ENCODE measurements at places on chromosomes 12 and 14.
A peak's percentile ranks its signal among the peaks of the same experiment; 100 is the strongest.

DNA sequence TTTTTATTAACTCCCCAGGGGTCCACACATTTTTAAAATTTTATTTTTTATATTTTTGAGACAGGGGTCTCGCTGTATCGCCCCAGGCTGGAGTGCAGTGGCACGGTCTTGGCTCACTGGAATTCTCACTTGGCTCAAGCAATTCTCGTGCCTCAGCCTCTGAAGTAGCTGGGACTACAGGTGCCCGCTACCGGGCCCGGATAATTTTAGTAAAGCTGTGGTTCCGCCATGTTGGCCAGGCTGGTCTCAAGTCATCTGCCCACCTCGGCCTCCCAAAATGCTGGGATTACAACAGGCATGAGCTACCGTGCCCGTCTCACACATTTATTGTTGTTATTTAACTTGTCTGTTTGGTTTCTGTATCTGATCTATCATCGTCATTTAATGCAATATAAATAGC is 307.4 kb downstream of the TMTC2 start:
- DNase-seq, result no peak

DNA sequence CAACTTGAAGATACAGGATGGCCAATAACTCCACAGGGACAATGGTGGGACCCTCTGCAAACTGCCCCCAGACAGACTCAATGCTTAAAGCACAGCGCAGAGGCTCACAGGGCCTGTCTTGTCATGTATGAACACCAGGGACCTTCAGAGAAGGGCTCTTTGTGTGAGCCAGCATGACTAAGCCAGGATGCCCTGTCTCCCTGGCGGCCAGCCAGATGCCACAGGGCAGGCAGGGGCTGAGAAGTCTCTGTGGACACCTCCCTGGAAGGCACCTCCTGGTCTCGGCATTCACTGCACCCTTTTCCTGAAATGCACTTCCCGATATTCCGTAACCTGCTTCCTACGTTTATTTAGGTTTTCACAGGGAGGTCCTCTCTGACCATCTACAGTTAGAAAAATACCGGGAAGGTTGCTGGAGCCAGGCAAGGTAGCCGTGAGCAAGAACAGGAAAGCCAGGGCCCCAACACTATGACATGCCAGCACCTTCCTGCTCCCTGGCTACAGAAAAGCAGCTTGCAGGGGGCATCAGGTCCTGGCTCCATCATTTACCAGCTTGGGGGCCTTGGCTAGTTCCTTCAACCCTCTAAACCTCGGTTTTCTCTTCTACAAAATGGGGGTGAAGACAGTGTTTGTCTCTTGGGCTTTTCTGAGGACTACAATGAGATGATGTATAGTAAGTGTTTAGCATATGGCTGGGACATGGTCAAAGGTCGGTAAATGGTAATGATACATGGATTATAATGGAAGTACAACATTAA is 65.0 kb downstream of the PITPNM2 start:
- DNase-seq, result no peak

GRCh38 chr14:74524076-74524811 is 30.7 kb downstream of the ISCA2 start:
- DNase-seq, result no peak

DNA sequence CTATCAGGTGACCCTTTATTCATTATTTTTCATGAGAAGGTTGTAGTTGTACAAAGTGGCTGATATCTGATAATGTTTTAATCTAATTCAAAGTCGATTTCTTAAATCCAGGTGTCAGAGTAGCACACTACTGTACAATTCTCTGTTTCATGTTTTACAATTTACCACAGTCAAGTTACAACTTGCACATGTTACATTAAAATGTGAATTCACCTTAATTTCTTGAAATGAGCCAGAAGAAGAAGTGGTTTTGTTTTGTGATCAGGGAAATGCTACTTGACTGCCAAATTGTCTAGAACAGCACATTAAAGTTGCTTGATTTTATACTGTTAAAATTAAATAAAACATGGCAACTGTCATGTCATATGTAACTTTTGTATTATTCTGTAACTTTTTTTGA is 23.2 kb downstream of the LRRK2 start:
- no peak for DNase-seq

GRCh38 chr14:37508503-37508902 is 86.5 kb downstream of the FOXA1 start:
- no peak for DNase-seq

- peak; percentile 54 for DNase-seq
These were observed 15.8 kb downstream of the DIP2B start for GRCh38 chr12:50520416-50521207.

DNA sequence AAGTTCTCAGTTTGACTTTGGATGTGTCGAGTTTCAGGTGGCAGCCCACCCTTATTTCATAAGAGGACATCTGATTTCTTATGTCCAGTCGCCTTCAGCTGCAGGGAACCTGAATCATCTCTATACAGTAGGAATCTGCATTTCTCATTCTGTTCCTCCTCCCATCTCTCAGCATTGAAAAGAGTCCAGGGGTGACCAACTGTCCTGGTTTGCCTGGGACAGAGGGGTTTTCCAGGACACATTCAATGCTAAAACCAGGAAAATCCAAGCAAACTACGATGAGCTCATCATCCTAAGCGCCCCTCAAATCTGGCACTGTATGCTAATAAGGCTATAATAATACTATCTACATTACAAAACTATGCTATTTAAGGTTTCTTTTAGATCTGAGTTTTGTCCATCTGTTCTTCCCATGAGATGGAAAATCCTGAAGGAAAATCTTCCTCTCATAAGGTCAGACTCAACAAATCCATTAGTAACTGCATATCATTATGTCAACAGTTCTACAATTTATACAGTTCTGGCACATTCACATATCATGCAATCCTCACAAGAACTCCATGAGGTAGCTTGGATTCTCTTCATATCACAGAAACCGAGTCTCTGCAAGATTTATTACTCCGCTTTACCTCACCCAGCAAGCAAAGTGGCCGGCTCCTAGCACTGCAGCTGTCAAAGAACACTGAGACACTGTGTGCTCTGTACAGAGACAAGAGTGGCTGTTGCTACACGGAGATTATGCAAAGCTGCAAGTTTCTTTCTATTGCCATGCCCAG is 15.6 kb upstream of the CALM1 start:
- DNase-seq, result no peak

GRCh38 chr12:107144990-107145389 is 51.6 kb upstream of the CRY1 start:
- DNase-seq, result no peak

GRCh38 chr12:6367969-6368892 is 7.1 kb downstream of the SCNN1A start:
- peak; percentile 83 for DNase-seq

- no peak for DNase-seq
These were observed 103.6 kb upstream of the CCDC91 start for GRCh38 chr12:28086521-28087155.

GRCh38 chr14:89331398-89331797 is 85.6 kb downstream of the FOXN3 start:
- DNase-seq, result no peak

- no peak for DNase-seq
These were observed 513.4 kb upstream of the FLRT2 start for GRCh38 chr14:85016496-85016895.

DNA sequence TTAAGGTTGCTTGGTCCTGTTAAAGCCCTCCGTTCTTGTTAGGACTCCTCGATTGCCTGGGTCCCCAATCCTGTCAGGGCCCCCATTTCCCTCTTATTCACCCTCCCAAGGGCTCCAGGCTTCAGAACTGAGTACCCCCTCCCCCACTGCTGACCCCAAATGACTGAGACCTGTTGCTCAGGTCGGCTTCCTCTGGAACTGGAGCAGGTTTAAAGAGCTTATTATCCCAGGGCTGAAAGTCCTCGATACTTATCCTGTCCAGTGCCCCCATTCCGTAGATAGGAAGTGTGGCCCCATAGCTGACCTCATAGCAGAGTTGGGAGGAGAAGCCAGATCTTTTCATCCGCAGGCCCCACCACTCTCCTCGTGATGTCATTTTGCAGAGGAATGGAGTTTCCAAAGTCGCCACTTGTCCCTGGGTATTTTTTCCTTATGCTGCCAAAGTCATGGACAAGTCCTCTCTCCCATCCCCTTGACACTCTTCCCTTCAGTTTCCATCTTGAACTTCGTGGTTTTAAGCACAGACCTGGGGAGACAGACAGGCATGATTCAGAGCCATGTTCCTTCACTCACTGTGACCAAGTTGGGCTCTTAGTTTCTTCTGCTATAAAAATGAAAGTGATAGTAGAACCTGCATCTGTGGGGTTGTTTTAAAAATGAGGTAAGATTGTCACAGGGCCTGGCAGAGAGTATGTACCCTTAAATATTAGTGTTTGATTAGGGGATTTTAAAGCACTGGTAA is 1.2 kb downstream of the USP30 start:
- peak; percentile 88 for DNase-seq

GRCh38 chr12:98421316-98421715 is 94.1 kb upstream of the TMPO start:
- DNase-seq, result no peak

- peak; percentile 56 for DNase-seq
These were observed 101.9 kb upstream of the SFSWAP start for GRCh38 chr12:131608740-131609690.

DNA sequence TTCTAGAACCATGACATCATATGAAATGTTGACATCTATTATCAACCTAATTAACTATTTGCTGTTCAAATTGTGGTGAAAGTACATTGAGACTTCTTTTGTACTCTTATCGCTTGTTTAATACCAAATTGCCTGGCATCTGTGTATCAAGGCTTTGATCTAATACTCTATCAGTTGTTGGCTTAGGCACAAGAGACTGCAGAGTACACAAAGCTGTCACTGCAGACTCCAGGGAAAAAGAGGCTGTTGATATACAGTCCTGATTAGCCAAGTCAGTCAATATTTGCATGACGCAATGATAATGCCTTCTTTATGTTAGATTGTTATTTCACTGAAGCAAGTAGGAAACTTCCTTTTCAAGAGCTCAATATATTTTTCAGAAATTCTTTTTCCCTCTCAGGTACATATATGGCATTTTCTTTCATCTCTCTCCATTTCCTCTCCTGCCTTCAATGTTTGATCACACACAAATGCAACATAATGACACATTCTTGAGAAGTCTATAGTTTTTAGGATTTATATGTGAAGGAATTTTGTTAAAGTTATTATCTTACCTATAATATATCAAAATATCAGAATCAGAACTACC is 32.3 kb upstream of the PTCSC3 start:
- DNase-seq, result no peak

- DNase-seq, result peak; percentile 36
These were observed 175.8 kb downstream of the FOXN3 start for GRCh38 chr14:89241257-89241656.

DNA sequence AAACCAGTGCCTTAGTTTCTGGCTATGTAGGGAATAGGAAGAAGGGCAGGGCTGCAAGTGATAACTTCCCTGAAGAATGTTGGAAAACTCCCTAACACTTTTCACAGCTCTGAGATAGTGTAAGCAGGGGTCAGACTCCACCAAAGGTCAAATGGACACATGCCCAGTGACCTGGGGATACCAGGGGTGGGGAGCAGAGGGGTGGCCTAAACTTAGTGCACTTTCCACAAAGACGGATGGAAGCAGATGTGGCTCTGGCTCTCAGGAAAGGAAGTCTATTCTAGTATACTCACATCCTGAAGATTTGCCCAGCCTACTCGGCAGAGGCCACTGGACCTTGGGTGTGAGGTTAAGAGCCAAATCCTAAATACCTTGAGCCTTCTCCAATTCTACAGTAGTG is 285.8 kb downstream of the NUAK1 start:
- no peak for DNase-seq

GRCh38 chr12:646442-647384 is 16.5 kb downstream of the NINJ2 start:
- no peak for DNase-seq

DNA sequence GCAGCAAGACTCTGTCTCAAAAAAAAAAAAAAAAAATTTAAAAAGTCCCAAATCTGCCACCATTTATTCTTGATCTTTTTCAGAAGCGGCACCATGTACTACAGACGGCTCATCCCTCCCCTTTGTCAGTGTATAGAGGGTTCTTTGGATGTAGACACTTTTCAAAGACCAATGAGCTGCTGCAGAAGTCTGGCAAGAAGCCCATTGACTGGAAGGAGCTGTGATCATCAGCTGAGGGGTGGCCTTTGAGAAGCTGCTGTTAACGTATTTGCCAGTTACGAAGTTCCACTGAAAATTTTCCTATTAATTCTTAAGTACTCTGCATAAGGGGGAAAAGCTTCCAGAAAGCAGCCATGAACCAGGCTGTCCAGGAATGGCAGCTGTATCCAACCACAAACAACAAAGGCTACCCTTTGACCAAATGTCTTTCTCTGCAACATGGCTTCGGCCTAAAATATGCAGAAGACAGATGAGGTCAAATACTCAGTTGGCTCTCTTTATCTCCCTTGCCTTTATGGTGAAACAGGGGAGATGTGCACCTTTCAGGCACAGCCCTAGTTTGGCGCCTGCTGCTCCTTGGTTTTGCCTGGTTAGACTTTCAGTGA is 6.5 kb upstream of the ACACB start:
- DNase-seq, result no peak

GRCh38 chr12:59636945-59637691 is 41.3 kb downstream of the SLC16A7 start:
- DNase-seq, result no peak

DNA sequence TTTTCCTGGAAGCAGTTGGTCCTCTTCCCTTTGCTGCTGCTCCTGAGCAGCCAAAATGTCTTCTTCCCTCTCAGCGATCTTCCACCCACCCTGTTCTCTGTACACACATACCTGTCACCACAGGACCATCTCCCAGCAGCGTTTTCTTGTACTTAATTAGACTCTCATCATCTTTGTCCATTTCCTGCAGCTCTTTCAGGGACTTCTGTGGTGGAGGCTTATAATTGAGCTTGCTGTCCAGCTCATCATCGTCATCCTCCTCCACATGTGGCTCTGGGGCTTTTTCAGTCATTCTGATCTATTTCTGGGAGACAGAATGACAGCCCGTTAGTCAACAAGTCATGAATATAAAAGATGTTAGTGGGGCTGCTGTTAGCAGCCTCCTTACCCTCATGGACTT is 11.0 kb downstream of the ARHGDIB start:
- DNase-seq, result no peak

- DNase-seq, result no peak
These were observed 37.1 kb upstream of the STK38L start for GRCh38 chr12:27206801-27207502.

DNA sequence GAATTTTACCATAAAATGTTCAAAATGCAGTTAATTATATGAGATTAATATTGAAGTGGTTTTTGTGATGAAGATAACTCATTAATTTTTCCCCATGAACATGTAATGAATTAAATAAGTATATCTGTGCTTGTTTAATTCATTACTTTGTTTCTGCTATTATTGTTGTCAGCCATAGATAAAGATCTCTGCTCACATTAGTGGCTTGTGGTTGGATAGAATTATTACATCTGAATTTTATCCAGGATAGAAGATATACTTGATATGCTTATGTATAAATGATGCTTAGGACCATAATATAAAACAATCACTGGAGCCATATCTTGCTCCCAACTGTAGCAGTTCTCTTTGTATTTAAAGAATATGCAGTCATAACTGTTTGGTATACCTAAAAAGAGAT is 18.5 kb downstream of the TSPAN19 start:
- no peak for DNase-seq

- DNase-seq, result no peak
These were observed 216.4 kb downstream of the LRIG3 start for GRCh38 chr12:58703866-58704265.

- DNase-seq, result no peak
These were observed 14.2 kb downstream of the TRPV4 start for GRCh38 chr12:109818905-109819500.

GRCh38 chr12:113048716-113049127 is 7.8 kb upstream of the DTX1 start:
- peak; percentile 65 for DNase-seq
